ENCODE measurements at places on chromosomes 2 and 18. TPM values are rescaled to one million over a fixed set of nuclear protein-coding genes. Genes with fewer than 3 reads are reported as not detected.

DNA sequence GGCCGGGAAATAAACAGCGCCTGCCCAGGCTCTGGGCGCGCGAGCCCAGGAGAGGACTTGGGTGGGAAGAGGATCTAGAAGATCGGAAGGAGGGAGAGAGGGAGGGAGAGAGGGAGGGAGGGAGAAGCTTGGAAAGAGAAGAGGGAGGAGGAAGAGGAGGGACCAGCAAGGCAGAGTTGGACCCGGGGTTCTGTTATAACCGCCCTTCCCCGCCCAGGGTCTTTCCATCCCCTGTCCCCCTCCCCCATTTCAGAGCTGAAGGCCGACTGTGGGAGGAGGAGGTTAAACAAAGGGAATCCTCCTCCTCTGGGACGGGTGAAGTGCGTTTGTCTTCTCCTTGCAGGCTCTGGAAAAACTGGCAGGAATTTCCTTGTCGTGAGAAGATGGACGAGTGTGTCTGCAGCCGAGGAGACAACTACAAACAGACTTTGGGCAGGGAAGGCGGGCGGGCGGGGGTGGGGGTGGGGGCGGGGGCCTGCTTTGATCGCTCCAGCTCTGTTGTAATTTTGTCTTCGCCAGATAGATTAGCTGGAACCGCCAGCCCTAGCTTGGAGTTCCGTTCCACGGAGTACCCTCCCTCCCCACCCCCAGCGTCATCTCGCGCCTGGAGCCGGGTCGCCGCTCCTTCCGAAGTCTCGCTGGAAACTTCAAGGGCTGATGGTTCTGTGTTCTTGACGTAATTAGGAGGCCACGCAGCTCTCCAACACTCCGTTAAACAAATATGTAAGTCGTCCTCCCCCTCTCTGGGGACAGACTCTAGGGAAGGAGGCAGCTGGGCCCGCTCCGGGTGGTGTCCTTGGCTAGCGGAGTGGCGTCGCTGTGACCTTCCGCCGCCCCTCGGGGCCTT lies 6.4 kb upstream of the SP9 start:
- H3K27ac ChIP-seq, result no peak overlapping the region
- no peak for DNase-seq
- peaks cover 38% of the 10 kb centered on the region for H3K4me1 ChIP-seq
- peaks cover 100% of the 10 kb centered on the region for H3K27me3 ChIP-seq
- no peaks in the 10 kb centered on the region for H3K36me3 ChIP-seq

DNA sequence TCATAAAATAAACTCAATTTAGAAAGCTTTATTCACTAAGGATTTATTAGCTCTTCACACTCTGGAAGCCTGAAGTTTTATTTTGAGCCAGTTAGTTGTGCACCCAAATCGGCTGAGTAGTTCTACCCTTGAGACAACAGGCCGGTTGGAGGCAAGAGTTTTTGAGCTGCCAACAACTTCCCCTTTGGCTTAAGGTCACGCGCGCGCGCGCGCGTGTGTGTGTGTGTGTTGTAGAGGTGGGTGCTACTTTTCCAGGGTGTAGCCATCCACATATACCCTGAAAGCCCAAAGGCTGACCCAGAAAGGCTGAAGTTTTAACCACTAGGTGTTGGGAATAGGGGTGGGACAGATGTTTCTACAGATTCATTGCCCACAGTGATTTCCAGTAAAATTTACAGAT lies 150.2 kb upstream of the LHCGR start:
- no peak overlapping the region for H3K4me3 ChIP-seq
- H3K27me3 ChIP-seq, result peaks cover 15% of the 10 kb centered on the region
- no peaks in the 10 kb centered on the region for H3K36me3 ChIP-seq
- no peaks in the 10 kb centered on the region for H3K4me1 ChIP-seq

DNA sequence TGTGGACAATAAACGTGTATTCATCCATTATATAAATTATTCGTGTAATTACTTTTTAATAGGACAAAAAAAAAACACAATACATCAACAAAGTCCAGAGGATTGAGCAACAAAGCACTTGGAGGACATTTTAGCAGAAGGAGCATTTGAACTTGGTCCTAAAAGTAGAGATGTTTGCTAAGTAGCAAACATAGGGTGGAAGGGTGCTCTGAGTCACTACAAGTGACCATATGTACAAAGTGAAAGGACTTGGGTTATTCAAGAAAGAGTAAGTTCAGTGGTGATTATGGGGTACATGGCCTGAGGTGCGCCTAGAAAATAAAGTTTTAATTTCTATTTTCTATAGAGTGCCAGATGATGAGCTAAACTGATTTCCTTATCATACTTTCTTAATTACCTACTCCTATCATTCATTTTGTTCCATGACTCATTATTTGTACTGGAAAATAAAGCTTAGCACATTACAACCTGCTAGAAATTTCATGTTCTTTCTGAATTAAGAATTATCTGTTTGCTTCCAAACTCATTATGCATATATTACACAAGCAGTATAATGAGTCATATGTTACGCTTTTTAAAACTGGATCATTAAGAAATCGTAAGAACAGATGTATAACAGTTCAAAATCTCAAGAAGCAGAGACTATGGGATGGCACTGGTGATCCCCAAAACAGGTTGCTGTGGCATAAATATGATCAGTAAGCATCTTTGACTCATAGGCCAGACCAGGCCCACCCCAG lies 13.1 kb upstream of the PPP1R1C start:
- no peak overlapping the region for H3K4me3 ChIP-seq
- no peak overlapping the region for H3K27ac ChIP-seq
- H3K36me3 ChIP-seq, result no peaks in the 10 kb centered on the region
- no peaks in the 10 kb centered on the region for H3K4me1 ChIP-seq
- DNase-seq, result no peak

GRCh38 chr18:58407263-58407648 lies 221.6 kb downstream of the ALPK2 start:
- no peak for DNase-seq
- no peak overlapping the region for H3K27ac ChIP-seq

DNA sequence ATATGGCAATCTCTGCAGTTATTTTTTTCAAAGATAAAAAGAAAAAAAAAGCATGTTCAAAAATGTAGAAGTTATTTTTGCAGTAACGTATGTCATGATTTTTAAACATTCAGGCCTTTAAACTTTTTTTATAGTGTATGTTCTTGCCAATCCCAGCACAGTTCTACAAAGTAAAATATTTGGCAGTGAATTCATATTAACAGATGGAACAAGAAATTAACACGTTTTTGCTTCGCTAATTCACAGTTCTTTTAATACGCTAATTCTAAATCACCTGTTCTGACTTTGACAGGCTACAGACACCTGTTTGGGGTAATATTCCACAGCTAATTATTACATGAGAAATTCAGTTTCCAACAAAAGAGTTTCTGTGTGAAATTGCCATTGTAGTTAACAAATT lies 183.2 kb downstream of the ARHGAP15 start:
- no peaks in the 10 kb centered on the region for H3K4me1 ChIP-seq
- no peaks in the 10 kb centered on the region for H3K36me3 ChIP-seq
- DNase-seq, result no peak
- no peaks in the 10 kb centered on the region for H3K27me3 ChIP-seq
- no peak overlapping the region for H3K4me3 ChIP-seq
- H3K27ac ChIP-seq, result no peak overlapping the region

DNA sequence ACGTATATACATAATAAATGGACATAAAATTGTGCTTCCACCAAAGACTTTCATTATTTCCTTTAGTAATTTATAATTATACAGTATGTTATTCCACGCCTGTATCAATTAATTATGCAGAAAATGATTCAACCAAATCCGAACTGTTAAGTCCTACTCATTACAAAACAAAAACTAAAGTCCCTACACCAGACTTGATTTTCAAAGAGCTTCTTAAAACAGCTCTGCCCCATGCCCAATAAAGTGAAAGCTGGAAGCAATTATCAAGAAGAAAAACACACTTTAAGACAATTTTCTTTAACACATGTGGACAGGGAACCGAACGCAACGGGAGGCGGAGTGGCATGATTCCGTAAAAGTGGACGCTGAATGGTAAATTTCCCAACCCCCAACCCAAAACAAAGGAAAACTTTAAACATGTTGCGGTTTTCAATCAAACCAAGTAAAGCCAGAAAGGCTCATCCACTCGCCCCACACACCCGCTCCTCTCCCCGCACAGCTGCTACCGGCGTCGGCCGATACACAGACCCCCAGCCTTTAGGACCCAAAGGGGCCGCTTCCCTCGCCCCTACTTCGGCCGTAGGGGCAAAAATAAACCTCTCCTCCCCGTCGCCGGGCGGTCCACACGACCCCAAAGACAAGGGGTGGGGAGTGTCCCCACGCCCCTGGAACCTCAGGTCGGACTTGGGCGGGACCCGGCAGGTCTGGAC lies 705 bp downstream of the YES1 start:
- peak overlapping the region; percentile 95 for H3K4me3 ChIP-seq
- no peaks in the 10 kb centered on the region for H3K36me3 ChIP-seq
- H3K27me3 ChIP-seq, result no peaks in the 10 kb centered on the region

DNA sequence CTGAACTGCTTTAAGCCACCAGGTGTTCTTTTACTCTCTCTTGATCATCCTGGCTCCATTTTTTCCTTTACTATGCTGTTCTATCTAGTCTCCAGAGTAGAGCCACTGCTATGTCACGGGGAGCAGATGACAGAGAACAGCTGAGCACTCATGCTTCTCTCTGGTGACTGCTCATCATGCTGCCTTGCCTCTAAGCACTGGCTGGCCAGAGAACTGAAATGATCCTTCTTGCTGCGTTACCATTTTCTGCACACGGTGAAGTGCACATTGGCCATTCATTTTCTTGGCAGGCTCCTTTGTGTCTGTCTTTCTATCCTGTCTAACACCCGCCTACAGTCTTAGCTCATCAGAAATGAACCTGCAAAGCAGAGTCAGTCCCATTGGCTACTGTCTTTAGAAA lies 86.0 kb downstream of the KCTD1 start:
- DNase-seq, result no peak

- H3K27me3 ChIP-seq, result no peaks in the 10 kb centered on the region
- H3K36me3 ChIP-seq, result no peaks in the 10 kb centered on the region
- no peak overlapping the region for H3K27ac ChIP-seq
- DNase-seq, result no peak
- no peaks in the 10 kb centered on the region for H3K4me1 ChIP-seq
Measured at GRCh38 chr2:16141641-16141921, 201.2 kb downstream of the MYCN start.

GRCh38 chr18:27839141-27839540 lies 337.8 kb downstream of the CDH2 start:
- H3K36me3 ChIP-seq, result no peaks in the 10 kb centered on the region
- H3K4me1 ChIP-seq, result no peaks in the 10 kb centered on the region
- no peak for DNase-seq
- H3K27me3 ChIP-seq, result no peaks in the 10 kb centered on the region
- no peak overlapping the region for H3K27ac ChIP-seq
- H3K4me3 ChIP-seq, result no peak overlapping the region

GRCh38 chr2:193518041-193518817 lies 1323.5 kb upstream of the TMEFF2 start:
- H3K36me3 ChIP-seq, result no peaks in the 10 kb centered on the region
- H3K4me3 ChIP-seq, result no peak overlapping the region
- no peaks in the 10 kb centered on the region for H3K4me1 ChIP-seq
- no peak overlapping the region for H3K27ac ChIP-seq

DNA sequence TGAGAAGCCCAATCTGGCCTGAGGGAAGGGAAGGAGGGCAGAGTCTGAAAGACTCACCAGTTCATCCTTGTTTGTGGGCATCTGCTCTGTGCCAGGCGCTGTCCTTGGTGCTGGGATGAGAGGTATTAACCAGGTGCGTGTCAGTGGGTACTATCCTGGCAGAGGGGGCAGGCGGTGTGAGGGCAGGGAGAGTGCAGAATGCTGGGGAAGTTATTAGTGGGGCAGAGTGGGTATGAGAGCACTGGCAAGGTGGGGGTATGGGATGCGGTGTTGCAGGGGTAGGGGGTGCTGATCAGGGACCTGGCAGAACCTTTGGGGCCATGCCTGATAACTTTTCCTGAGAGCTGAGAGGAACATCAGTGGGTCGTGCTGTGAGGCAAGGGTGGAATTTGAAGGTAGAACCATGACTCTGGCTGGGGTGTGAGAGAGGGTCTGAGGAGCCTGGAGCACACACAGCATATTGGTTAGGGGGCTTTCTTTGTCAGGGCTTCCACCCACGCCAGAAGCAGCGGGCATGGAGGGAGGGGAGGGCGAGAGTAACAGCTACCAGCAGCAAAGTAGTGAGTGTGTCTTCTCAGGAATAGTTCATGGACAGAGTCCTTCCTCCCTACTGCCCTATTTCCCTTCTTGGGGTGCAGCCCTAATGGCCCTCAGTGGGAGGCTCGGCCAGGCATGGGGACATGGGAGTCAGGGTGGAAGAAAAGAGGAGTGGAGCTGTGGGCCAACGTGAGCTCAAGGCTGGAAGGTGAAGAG lies 290.7 kb downstream of the CYP26B1 start:
- no peak for DNase-seq
- no peak overlapping the region for H3K4me3 ChIP-seq
- H3K4me1 ChIP-seq, result peaks cover 10% of the 10 kb centered on the region
- H3K27ac ChIP-seq, result no peak overlapping the region
- no peaks in the 10 kb centered on the region for H3K36me3 ChIP-seq

DNA sequence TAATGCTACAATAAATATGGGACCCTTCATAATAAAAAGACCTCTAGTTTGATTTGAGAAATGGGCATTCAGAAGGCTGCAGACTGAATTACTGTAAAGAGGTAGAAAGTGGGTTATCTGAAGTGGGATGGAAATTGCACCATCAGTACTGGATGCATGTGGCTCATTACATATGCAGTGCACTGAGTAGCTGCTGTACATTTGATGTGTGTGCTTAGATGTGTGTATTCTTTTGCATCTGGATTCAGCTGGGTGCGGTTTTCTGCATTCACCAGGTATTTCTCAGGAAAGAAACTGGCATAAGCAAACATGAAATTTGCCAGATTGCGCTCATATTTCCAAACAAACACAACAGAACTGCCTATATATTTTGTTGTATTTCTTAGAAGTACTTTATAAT lies 38.2 kb downstream of the NDC80 start:
- H3K27me3 ChIP-seq, result no peaks in the 10 kb centered on the region
- H3K4me3 ChIP-seq, result no peak overlapping the region
- DNase-seq, result no peak

- no peaks in the 10 kb centered on the region for H3K36me3 ChIP-seq
- peak; percentile 40 for DNase-seq
- H3K4me1 ChIP-seq, result peaks cover 8% of the 10 kb centered on the region
- peaks cover 81% of the 10 kb centered on the region for H3K27me3 ChIP-seq
Measured at GRCh38 chr2:118774458-118775133, 72.9 kb downstream of the EN1 start.

Gene SH3RF3
- 7.9 TPM for total RNA-seq

Gene ASIC4
- not detected for total RNA-seq

Gene CPS1
- 4.9 TPM for total RNA-seq

Measured in left ventricle myocardium inferior (tissue), 1 donor.